ENCODE measurements at places on chromosomes 11 and 22.

GRCh38 chr11:44875037-44875436 is 75.6 kb downstream of the TP53I11 start:
- no peak for DNase-seq

GRCh38 chr11:13288375-13289029 is 10.9 kb downstream of the BMAL1 start:
- no peak for DNase-seq

DNA sequence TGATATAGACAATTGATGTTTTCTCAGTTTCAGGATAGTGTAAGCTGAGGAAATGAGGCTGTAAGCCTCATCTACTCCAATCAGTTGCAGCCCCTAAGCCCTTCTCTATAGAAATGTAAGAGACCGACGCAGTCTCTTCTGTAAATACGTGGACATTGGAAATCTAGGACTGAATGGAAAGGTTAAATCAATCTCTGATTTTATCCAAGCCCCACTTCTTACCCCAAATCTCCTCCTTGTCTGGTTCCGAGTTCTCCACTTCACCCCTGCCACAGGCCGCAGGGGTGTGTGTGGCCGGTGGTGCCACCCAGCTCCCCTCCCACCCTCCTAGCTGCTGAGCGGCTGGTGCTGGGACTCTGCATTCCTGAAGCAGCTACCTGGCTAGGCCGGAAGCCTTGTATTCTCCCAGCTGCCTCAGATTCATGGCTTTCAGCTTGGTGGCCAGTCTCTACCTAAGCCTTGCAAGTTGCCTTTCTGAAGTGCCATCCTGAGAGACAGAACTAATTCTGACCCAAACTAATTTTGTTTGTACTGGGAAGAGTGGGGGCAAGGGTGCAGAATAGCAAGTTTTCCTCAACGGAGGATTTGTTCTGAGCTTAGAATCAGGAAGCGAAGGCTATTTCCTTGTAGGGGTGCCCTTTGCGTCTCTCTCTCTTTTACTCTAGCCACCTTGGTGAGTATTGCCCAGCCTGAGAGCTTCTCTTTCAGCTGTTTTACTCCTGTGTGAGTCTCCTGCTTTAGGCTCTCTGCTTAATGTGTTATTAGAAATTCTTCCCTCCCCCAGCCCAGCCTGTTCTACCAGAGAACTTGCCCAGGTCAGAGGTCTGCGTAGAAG is 749 bp downstream of the VWA5A start:
- no peak for DNase-seq

- DNase-seq, result no peak
Measured at GRCh38 chr11:16807306-16807705, 68.9 kb downstream of the C11orf58 start.

DNA sequence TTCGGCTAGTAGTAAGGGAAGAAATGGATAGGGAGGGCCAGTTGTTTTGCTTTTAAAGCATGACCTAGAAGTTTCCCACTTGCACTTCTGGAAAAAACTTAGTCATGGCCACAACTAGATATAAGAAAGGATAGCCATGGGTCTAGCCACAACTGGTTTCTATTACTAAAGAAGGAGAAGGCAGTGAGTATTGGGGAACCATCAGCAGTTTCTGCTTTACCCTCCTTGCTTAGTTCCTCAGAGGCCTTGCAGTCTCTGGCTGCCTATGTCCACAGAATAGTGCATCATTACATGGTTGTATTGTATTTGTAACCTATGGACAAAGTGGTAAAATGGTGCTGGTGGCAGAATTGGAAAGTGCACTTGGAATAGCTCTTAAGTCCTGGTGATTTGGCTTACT is 35.6 kb downstream of the NXPE1 start:
- no peak for DNase-seq

GRCh38 chr22:35135165-35135564 is 69.2 kb downstream of the ISX start:
- no peak for DNase-seq

DNA sequence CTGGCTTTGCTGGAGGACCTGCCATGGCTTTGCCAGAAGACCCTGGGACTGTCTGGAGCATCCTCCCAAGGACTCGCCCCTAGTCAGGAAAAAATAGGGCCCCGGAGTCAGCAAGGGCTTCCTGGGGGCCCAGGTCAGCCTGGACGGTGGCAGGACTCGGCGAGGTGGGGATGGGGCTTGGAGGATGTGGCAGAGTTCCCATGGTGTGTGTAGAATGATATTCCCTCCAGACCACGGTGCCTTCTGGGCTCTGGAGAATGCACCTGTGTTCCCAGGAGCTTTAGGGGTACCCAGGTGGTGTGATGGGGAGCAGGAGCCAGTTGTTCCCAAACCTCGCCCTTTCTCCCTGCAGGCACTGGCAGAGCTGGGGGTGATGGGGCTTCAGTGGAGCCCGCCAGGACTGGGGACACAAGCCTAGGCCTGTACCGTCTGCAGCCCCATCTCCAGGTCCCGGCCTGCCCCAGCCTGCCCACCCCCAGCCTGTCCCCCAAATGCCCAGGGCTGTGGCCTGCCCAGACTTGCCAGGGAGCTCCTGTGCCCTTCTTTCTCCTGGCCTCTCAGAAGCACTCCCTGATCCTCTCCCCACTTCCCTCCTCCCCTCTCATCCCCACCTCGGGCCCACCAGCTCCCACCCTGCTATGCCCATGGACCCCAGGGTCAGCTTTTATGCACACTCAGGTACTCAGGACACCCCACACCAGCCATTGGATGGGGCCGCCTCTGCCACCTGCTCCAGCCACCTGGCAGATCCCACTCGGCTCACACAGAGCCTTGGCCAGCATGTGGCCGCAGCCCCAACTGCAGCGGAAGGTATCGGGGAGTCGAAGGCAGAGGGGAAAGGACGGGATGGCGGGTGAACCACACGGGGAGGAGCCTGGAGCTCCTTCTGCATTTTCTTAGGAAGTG is 82.1 kb downstream of the CDKN1C start:
- no peak for DNase-seq

DNA sequence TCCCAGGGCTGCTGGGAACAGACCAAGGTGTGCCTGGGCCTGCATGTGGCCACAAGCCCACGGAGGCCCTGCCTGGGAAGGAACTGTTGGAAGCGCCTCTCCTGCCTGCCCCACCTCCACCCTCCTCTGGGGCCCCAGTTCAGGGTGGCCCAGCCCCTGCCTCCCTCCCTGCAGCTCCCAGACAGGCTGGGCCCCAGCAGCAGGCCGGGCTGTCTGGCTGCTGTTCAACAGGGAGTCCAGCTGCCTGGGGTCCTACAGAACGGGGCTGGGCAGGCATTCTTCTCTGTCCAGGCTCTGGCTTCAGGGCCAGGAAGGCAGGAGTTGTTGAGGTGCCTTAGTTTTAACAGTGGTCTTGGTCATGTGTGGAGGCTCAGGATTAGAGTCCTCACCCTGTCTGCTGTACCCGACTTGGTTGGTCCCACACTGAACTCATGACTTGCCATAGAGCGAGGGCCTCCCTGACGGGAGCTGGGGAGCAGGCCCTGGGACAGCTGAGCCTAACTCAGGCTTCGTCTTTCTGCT is 11.8 kb downstream of the PRDM11 start:
- no peak for DNase-seq

DNA sequence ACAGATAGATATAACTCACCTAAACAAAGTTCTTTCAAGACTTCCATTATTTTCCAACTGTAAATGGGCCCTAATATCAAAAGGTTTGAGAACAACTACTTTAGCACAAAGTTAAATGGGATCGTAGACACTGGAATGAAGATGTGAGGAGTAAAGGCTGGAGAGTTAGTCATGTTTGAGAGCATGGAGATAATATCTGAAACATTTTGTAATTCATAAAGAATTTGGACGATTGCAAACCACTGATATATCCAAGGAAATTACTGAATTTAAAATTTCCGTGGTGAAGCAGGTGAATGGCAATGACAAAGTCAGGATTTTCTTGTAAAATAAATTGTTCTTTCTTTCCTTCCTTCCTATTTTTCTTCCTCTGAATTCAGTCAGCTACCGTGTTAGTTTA is 564.9 kb downstream of the CNTN5 start:
- DNase-seq, result no peak

DNA sequence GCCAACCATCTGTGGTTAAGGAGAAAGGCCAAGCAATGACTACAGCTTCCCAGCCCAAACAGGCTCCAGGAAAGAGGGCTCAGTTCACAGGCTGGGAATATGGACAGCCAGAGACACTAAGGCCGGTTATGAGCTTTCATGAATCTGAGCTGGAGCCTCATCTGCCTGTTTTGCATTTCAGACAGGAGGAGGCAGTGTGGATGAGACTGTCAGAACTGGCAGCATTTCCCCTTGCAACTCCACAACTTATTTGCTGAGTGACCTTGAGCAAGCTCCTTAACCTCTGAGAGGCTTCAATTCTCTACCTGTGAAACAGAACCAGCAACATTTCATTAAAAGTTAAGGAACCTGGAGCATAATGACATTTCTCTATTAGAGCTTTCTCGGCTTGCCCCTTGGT is 264.0 kb downstream of the ETS1 start:
- peak; percentile 52 for DNase-seq

DNA sequence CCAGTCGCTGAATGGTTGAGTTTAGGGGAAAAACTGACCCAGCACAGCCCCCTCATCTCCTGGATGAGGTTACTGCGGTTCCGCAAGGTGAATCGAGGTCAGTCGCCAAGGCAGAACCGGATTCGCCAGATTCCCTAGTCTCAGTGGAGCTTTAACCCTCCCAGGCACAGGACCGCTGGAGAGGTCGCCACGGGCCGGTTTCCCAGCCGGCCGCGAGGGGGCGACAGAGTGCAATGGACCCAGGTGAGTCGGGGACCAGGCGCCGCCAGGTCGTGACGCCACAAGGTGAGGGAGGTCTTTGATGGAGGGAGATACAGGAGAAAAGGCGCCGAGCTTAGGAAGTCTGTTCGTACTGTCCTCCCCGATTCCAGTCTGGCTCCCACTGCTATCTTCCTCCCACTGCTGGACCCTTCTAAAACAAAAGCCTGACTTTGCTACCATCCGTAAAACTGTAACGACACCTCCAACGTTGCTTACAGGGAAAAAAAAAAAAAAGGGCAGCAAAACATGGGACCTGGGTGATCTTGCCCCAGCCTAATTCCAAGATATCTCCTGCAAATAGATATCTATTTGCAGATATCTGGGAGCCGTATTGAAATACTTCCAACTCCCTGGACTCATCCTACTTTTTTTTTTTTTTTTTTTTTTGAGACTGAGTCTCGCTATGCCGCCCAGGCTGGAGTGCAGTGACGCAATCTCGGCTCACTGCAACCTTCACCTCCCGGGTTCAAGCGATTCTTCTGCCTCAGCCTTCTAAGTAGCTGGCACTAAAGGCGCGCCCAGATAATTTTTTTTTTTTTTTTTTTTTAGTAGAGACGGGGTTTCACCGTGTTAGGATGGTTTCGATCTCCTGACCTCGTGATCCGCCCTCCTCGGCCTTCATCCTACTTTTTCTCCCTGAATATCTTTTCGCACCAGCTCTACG is 1.4 kb upstream of the GGA1 start:
- peak; percentile 86 for DNase-seq

- no peak for DNase-seq
Measured at GRCh38 chr11:131413217-131413616, 42.8 kb downstream of the NTM start.

GRCh38 chr11:76772100-76772782 is 10.9 kb upstream of the TSKU start:
- DNase-seq, result no peak

All from NAMALWA (cell line).